ENCODE measurements at places on chromosomes 7 and 10.

GRCh38 chr10:78755063-78755701 lies 313.6 kb upstream of the ZMIZ1 start:
- DNase-seq: no peak

DNA sequence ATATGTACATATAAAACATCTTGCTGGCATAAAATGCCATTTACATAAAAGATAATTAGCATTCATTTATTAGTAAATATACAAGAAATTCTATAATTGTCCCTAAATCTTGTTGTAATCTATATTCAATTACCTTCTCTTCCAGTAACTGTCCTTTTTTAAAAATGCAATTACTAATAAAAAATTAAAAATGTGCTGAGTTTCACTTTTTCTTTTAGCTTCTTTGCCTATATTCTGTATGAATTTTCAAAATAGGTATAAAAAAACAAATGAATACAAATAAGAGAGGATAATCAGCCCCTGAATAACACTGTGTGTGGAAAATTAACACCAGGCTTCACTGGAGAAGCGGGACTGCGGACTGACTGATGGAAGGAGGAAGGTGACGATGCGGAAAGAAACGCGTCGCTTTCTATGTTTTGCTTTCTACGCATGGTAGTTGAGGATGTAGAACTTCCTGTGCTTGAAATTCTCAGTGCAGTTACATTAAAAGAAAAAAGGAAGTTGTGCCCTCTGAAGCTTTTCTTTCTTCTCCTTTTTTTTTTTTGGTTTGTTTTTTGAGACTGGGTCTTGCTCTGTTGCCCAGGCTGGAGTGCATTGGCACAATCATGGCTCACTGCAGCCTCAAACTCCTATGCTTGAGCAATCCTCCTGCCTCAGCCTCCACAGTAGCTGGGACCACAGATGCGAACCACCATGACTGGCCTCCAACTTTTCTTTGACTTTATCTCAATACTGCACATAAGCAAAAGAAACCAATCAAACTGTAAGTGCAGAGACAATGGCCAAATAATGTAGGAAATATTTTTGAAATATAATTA lies 7.4 kb upstream of the ZMYND11 start:
- DNase-seq: no peak

GRCh38 chr7:1712907-1713501 lies 42.9 kb downstream of the ELFN1 start:
- DNase-seq: no peak

- no peak for DNase-seq
Observed at GRCh38 chr7:79465551-79465950, 12.1 kb upstream of the MAGI2 start.

DNA sequence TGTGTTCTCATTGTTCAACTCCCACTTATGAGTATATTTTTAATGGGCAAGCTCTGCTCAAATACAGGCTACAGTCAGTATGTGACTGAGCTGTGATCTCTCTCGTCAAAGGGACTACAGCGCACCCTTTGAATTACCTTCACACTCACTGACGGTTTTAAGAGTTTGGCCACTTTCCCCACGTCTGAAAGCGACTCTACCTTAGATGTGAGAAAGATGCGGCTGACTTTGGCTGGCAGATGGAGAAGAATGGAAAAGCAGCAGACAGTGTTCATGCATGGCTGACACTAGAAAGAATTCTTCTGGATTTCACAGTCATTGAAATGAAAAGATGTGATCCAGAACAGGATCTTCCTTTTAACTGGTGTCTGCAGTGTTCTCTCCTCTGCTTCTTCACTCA lies 2.0 kb upstream of the ATRNL1 start:
- no peak for DNase-seq

DNA sequence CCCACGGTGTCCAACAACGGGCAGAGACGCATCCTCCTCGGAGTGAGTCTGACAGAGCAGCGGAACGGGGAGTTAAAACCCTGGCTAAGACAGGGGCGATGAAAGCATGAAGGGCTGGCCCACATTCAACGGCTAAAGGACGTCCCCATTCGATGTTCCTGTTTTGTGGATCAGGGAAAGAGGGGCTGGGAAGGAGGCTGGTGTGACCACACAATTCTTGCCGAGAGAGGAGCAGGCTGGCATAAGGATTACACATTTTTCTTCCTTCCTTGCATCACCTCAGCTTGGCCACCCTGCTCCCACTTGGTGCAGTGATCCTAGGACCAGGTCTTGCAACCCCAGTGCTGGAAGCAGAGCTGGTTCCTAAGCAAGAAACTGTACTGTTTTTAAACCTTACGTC lies 67.7 kb downstream of the GNA12 start:
- no peak for DNase-seq

- no peak for DNase-seq
Observed at GRCh38 chr7:293681-294439, 3.9 kb downstream of the FOXL3 start.

GRCh38 chr10:62063795-62064472 lies 162.4 kb downstream of the ARID5B start:
- DNase-seq: peak; percentile 71

DNA sequence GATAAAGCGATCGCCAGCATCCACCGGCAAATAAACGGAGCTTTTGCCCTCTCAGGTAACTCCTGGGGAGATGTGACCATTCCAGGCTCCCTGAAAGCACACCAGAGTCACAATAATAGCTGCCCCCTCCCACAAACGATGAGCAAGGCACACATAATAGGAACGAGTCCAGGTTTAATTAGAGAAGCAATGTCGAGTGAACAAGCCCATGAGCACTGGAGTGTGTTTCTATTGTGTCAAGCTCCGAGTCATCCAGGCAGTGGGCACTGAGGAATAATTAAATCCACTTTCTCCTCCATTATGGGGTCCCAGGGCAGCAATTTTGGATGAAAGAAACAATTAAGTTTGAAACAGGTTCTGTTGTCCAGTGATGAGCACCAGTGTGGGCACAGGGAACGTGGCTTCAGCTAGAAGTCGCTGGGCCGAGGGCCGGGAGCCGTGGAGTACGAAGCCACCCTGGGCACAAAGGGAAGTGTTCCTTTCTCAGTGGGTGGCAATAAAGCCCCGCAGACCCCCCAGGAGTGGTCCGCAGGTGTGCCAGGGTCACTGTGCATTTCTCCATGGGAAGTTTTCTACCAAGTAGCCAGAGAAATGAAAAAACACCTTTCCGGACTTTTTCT lies 12.0 kb downstream of the PNLIPRP2 start:
- no peak for DNase-seq

GRCh38 chr10:35507519-35508109 lies 97.5 kb upstream of the GJD4 start:
- no peak for DNase-seq

- DNase-seq: peak; percentile 71
Observed at GRCh38 chr10:22230158-22230833, 12.5 kb upstream of the EBLN1 start.

DNA sequence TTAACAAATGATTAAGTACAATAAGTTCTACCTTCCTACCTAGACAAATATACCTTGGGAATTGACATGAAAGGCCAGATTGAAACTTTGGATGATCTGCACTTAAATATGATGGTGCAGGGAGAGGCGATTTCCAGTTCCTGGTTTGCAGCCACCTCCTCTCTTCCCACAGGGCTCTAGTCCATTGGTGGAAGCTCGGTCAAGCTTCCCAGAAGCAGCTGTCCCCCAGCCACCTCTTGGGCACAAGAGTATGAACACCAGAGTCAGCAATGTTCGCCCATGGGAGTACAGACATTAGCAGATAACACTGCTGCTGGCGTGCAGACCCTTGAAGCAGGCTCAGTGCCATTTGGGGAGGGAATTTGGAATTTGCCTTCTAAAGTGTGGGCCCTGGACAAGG lies 1.5 kb upstream of the CPVL start:
- no peak for DNase-seq
